ENCODE measurements at places on chromosomes 7 and 10.

DNA sequence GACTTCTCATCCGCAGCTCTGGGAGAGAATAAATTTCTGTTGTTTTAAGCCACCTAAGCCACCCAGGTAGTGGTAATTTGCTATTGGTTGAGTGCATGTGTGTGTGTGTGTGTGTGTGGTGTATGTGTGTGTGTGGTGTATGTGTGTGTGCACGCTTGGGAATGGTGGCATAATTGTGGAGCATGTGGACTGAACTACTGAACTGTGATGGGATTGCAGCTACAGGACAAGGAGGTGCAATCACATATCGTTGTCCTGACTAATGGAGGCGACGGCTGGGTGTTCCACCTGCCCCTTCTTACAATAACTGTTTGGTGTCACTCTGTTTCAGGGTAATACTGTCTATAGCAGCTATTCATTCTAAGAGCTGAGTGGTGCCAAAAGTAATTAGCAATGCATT lies 448.7 kb upstream of the PFKP start:
- DNase-seq, result no peak

- DNase-seq, result no peak
Observed at GRCh38 chr10:103480521-103480920, 1.5 kb upstream of the CALHM3 start.

GRCh38 chr7:13407911-13408310 lies 581.6 kb downstream of the ETV1 start:
- no peak for DNase-seq

- no peak for DNase-seq
Observed at GRCh38 chr10:69867699-69868558, 66.2 kb downstream of the COL13A1 start.

GRCh38 chr7:151150388-151150787 lies 17.1 kb downstream of the GBX1 start:
- no peak for DNase-seq

DNA sequence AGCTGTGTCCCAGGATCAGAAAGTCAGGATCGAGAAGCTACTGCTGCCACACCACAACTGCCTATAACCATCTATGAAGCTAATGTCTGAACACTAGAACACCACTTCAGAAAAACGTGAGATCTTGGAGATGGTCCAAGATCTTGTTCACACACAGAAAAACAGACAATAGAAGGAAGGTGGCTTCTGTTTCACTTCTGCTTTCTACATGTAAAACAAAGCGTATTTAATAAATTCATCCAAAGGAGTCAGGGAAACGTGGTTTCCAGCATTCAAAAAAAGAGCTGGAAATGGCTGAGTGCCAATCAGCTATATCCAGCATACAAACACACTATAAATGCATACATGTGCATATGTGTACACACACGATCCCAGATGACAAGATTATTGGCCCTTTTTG lies 70.2 kb upstream of the CCDC71L start:
- no peak for DNase-seq

GRCh38 chr7:30912986-30913811 lies 1.5 kb downstream of the AQP1 start:
- DNase-seq, result no peak

- DNase-seq, result no peak
Observed at GRCh38 chr10:30893208-30893607, 138.5 kb downstream of the ZNF438 start.

GRCh38 chr10:79014796-79015195 lies 54.0 kb upstream of the ZMIZ1 start:
- no peak for DNase-seq

DNA sequence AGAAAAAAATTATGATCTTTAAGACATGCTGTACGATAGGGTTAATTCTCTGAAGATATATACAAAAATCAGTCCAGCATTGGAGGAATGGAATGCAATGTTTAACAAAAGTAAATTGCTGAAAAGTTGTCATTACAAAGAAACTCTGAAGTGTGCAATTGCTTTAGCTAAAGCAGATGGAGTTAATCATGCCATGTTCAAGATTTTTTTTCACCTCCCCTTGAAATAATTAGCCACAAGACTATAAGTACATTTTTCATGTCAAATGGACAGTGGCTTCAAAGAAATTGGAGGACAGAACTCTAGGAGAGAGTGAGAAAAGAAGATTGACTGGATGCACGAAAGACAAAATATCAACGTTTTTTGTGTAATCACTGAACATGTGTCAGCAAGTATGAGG lies 63.1 kb upstream of the MEOX2 start:
- no peak for DNase-seq

- DNase-seq, result no peak
Observed at GRCh38 chr10:55283031-55283430, 482.0 kb upstream of the PCDH15 start.

GRCh38 chr10:132574783-132575319 lies 37.3 kb downstream of the INPP5A start:
- DNase-seq, result peak; percentile 52

GRCh38 chr10:113820507-113820906 lies 33.4 kb downstream of the DCLRE1A start:
- DNase-seq, result no peak

- no peak for DNase-seq
Observed at GRCh38 chr7:30116771-30117170, 18.0 kb upstream of the MTURN start.

DNA sequence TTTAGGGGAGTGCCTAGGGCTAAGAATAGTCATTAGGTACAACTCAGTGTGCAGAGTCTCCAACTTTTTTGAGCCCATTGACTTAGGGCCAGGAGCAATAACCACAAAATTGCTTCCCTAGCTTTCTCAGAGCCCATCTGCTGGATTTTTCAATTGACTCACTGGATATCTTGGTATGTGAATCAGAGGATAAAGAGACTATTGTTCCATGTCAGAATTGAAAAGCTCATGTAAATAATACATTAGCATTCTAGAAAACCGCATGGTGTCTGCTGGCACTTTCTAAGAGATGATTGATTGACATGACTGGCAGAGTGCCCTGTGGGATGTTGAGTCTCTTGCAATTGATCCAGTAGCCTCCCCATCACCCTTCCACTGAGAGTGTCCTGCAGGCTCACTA lies 246.2 kb downstream of the CCDC7 start:
- DNase-seq, result no peak

- DNase-seq, result no peak
Observed at GRCh38 chr10:106661133-106661766, 503.3 kb downstream of the SORCS1 start.

GRCh38 chr10:72375585-72375984 lies 20.9 kb upstream of the DNAJB12 start:
- DNase-seq, result peak; percentile 7

- no peak for DNase-seq
Observed at GRCh38 chr7:107125475-107125874, 43.3 kb upstream of the HBP1 start.

DNA sequence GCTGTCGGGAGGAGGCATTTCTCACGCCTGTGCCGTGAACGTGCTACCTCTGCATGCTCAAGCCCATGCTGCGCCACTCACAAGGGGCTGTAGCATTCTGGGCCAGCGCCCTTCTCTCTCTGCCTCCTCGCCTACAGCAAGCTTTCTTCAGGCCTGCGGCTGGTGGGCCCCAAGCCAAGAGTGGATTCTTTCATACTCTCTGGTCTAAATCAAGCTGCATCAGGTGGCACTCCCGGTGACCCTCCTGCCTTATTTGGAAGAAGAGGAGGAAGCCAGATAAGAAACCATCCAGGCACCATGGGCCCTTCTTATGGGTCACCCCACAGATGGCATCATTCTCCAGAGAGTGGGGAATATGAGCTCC lies 86.7 kb upstream of the DUSP5 start:
- DNase-seq, result no peak

- no peak for DNase-seq
Observed at GRCh38 chr10:24650669-24651391, 72.9 kb downstream of the ARHGAP21 start.

GRCh38 chr10:123492016-123492415 lies 174.1 kb upstream of the GPR26 start:
- DNase-seq, result no peak

GRCh38 chr7:76383089-76383944 lies 24.5 kb upstream of the YWHAG start:
- DNase-seq, result no peak
